Stimulated activated CD4-positive, alpha-beta T cell treated with anti-CD3 and anti-CD28 coated beads, Interleukin-2, amount 100 ng/mL, for 4 hours (primary cell): ENCODE measurements at places on chromosomes 1 and 21.

DNA sequence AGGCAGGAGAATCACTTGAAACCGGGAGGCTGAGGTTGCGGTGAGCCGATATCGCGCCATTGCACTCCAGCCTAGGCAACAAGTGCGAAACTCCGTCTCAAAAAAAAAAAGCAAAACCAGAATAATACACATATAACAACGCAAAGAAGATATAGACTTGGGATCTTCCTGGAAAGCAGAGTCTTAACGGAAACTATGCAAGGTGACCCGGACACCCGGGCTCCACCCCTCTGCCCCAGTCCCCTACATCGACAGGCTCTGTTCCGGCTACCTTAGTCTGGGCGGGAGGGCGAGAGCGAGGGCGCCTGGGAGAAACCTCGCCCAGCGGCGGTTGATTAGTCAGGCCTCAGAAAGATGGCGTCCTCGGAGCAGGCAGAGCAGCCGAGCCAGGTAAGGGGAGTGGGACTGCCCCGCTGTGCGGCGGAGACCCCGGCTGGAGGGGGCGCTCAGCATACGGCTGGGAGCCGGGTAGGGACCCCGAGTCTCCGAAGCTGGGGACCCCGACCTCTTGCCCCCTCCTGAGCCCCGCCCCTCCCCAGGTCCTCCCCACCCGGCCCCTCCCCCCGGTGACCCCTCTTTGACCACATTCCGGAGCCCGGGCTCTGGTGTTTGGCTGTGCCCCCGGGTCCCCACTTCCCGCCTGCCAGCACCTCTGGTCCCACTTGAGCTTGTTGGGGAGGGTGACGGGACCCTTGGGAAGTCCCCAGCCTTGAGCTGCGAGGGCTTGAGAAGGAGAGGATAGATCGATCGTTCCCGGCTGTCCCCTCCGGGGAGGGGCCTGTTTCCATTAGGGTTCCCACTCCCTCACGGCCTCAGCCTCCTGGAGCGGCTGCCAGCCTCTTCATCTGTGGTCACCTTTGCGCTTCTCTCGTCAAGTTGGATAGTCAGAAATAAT is at the start of gene PEX14:
TSS of gene PEX14 (plus strand) at position 338 of the 895 bp plus-strand sequence. CDS start at position 355, 17 bp downstream.
- DNase-seq = peak; percentile 79

DNA sequence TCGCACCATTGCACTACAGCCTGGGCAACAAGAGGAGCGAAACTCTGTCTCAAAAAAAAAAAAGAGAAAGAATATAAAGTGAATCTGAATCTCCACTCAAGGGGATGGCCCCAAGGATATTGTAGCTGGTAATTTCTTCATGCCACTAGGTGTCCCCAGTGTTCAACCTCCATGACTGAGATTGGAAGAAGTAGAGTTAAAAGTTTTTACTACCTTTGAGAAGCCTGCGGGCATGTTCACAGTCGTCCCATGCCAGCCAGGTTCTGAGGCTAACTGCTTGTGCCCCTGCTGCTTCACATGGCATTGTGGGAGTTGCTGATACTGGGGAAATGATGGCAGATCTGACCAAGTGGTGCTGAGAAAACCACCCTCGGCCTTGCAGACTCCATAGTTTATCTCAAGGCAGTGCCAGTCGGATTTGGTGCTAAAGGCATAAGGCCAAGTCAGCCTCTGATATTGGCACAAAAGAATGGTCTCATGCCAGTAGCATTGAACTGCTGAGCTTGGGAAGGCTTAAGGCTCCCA is 10.8 kb upstream of the SHISA4 start:
- no peak for DNase-seq

DNA sequence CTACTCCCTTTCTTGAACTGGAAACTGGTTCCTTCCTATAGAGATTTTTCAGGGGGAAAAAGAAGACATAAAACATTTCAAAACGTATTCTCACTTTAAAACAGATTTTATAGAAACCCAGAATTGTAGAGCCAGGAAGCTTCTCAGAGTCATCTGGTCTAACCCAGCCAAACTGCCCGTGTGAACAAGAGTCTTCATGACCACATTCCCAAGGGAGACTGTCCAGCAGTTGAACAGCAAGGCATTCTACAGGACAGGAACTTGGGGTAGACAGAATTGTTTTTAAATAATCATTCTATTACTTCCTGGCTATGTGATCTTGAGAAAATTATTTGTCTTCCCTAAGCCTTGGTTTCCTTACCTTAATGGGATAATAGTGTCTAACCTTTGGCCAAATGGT is 163.5 kb upstream of the IVNS1ABP start:
- DNase-seq = no peak

GRCh38 chr1:234499943-234500245 is 20.9 kb upstream of the TARBP1 start:
- no peak for DNase-seq

GRCh38 chr1:94011709-94012595 is 102.7 kb upstream of the GCLM start:
- DNase-seq = no peak

DNA sequence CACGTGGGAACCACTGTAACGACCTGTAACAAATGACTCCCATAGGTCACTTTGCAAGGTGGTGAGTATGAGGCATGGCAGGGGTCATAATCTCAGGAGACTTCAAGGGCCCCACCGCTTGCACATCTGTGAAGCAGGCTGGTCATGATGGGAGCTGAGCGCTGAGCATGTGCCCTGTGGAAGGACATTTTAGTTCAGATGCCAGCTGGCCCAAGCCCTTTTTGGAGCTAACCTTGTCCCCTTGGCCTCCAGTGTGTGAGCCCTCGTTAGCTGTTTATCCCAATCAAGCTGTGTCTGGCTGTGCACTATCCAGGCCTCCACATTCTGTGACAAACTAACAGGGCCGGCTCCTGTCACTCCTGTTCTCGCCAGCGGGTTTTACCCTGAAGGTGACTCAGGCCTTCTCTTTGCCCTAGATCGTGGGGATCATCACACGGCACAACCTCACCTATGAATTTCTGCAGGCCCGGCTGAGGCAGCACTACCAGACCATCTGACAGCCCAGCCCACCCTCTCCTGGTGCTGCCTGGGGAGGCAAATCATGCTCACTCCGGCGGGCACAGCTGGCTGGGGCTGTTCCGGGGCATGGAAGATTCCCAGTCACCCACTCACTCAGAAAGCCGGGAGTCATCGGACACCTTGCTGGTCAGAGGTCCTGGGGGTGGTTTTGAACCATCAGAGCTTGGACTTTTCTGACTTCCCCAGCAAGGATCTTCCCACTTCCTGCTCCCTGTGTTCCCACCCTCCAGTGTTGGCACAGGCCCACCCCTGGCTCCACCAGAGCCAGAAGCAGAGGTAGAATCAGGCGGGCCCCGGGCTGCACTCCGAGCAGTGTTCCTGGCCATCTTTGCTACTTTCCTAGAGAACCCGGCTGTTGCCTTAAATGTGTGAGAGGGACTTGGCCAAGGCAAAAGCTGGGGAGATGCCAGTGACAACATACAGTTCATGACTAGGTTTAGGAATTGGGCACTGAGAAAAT is 7.6 kb downstream of the NPPA start:
- no peak for DNase-seq

DNA sequence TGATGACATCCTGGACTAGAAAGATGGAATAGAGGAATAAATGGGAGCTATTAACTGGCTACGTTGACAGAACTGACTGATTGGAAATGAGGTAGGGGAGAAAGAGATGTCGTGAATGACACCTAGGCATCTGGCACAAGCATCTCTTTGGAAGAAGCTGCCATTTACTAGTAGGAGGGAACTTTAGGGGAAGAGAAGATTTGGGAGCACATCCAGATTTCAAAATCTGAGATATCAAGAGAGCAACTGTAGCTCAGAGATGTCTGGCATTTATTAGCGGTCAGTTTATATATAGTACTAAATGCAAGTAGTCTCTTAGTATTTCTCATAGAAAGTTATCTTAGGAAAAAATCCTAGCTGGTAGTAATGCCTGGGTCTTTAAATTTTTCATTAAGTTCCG is 131.9 kb upstream of the C1orf105 start:
- DNase-seq = no peak

- DNase-seq = no peak
Observed at GRCh38 chr21:19123053-19123452, 719.5 kb upstream of the TMPRSS15 start.

- DNase-seq = no peak
Observed at GRCh38 chr21:27206368-27206982, 239.6 kb upstream of the ADAMTS5 start.

- no peak for DNase-seq
Observed at GRCh38 chr1:205813755-205814058, 709 bp upstream of the SLC41A1 start.
